Stimulated activated CD8-positive, alpha-beta memory T cell treated with anti-CD3 and anti-CD28 coated beads, Interleukin-7, amount 100 ng/mL, for 1 hour (primary cell): ENCODE measurements at places on chromosomes 4 and X.

DNA sequence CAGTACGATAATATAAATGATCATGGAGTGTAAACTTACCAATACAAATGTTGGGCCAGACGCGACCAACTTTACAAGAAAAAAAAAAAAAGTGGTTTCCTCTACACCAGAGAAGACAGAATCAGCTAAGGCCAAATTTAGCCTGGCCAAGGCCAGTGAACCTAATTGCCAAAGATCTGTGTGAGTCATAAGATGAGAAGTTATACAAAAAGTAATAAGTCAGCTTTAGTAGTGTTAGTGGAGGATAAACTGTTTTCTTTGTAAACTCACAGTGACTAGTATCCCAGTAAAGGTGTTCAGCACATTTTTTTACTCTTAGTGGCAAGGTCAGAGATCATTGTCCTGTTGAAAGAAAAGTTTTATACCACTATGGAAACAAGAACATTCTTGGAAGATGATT, 531.4 kb upstream of the TECRL start:
- DNase-seq: no peak

- DNase-seq: no peak
These were observed 41.4 kb upstream of the CXCL13 start for GRCh38 chr4:77564231-77564630.

GRCh38 chrX:13250826-13251580, 68.8 kb downstream of the ATXN3L start:
- DNase-seq: no peak

- DNase-seq: no peak
These were observed 54.9 kb downstream of the LINC00632 start for GRCh38 chrX:140764401-140764919.

- DNase-seq: no peak
These were observed 34.7 kb downstream of the P2RY10 start for GRCh38 chrX:78979789-78980464.

GRCh38 chrX:49183701-49184281, 2.4 kb downstream of the PRICKLE3 start:
- DNase-seq: no peak

- no peak for DNase-seq
These were observed 28.9 kb downstream of the HOPX start for GRCh38 chr4:56652196-56652595.

DNA sequence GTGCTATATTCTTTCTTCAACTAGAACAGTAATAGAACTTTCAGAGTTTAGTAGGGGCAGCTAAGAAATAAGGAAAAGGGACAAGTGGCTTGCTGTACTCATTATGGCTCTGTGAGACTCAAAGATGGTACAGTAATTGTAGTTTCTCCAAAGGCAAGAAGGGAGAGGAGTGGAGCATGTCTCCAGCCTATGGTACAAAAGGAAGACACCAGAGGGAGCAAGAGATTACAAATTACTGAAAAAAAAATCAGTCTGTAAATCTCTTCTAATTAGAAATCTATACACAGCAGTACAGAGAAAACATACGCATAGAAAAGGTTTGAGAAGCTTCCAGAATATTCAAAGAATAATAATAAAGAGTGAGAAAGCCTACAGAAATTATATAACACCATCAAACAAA, 61.4 kb downstream of the KLHL4 start:
- no peak for DNase-seq

GRCh38 chr4:179196511-179196910, 1754.3 kb upstream of the AGA start:
- no peak for DNase-seq

DNA sequence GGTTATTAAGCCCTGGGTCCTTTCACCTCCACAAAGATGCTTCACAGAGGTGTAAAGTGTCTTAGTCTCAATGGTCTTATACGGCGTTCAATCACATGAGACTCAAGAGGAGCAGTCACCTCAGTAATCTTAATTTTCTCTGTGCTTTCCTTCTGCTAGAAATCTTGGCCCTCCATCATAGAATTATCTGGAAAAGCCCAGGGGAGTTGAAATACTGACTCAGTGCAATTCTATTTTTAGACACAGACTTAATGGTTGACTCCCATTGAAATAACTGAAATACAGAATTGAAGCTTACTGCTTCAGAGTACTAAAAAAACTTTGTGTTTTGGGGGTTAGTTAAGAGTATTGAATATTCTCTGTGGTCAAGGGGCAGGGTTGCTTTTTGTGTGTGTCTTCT, 94.5 kb upstream of the IL15 start:
- DNase-seq: no peak

DNA sequence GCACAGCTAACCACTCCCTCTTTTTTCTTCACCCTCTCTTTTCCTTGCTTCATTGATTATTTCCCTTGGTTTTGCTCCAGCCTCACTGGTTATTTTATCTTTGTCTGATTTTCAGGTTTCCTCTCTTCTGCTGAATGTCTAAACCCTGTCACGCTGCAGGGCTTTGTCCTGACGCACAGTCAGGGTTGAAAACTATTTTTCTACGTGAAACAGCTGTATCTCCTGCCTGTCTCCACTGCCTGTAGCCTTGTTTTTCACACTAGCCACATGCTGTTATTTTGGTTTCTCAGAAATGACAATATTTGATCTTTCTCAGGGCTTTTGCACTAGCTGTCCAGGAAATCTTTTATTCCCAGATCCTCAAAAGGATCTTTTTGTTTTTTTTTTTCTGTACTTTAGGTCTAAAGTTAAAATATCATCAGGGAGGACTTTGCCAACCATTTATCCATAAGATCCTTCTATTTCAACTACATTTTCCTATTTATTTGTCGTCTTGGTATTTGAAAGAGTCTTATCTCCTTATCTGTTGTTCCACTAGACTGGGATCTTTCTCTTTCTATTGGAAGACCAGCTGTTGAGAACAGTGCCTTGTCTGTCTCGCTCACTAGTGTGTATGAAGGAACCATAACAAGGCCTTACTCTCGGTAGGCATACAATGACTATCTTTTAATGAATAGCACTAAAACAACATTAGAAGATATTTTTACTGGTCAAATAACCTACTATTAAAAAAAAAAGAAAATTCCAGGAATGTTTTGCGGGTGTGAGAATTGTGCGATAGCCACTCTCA, 164.3 kb downstream of the PDHA2 start:
- DNase-seq: no peak

DNA sequence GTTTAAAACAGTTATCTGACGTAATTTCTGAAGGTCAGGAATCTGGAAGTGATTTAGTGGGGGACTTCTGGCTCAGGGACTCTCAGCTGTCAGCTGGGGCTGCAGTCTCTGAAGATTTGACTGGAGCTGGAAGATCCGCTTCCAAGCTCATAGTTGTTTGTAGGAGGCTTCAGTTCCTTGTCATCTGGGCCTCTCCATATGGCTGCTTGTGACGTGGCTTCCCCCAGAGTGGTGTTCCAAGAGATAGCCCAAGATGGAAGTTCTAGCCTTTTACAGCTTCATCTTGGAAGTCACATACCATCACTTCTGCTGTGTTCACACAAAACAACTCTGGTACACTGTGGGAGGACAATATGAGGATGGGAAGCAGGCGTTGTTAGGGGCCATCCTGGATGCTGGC, 2.1 kb downstream of the MPC1L start:
- no peak for DNase-seq

GRCh38 chrX:121570072-121570841, 522.8 kb downstream of the GLUD2 start:
- no peak for DNase-seq

DNA sequence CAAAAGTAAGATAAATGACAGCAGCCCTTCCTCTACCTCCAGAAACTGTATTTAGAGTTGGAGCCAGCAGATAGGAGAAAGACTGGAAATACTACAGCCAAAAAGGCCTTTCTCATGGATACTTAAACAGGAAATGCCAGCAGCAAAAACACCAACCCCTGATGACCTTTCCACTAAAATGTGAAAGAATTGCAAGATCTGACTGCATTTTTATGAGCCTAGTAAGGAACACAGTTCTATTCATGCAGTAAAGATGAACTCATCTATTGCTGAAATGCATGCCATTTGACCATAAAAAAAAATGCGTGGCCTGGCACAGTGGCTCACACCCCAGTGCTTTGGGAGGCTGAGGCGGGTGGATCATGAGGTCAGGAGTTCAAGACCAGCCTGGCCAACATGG, 19.9 kb downstream of the ABCG2 start:
- DNase-seq: no peak

GRCh38 chrX:121569609-121570008, 522.2 kb downstream of the GLUD2 start:
- DNase-seq: no peak

DNA sequence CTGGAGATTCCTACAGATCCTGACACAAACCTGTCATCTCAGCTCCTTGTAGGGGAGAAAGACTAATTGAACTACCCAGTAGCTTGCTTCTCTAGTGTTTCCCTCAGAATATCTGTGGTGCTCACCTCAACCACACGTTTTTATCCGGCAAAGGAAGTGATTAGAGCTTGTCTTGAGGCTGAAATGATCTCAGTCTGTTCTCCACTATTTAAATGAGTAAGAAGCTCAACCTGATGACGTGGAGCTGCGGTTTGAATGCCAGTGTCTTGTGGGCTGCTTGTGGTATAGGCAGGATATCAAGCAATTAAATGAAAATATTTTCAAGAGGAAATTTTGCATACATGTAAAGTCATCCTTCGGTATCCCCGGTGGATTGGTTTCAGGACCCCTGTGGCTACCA, 270.2 kb downstream of the TLL1 start:
- DNase-seq: no peak

DNA sequence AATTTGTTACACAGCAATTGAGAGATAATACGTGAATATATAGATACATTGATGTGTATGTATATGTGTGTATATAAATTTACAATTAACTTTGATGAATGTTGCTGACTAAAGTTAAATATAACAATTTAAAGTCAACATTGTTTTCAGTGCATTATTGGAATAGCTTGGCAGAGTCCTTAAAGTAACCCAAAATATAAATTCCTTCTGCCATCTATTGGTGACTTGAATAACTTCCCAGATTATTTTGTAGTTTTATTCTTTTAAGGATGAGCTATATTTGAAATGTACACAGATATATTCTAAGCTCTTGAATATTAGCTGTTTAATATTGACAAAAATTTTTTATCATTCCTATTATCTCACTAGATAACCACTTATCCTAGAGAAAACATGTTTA, 298.2 kb upstream of the FSTL5 start:
- no peak for DNase-seq

- DNase-seq: no peak
These were observed 39.7 kb downstream of the KLHL8 start for GRCh38 chr4:87180767-87181166.

DNA sequence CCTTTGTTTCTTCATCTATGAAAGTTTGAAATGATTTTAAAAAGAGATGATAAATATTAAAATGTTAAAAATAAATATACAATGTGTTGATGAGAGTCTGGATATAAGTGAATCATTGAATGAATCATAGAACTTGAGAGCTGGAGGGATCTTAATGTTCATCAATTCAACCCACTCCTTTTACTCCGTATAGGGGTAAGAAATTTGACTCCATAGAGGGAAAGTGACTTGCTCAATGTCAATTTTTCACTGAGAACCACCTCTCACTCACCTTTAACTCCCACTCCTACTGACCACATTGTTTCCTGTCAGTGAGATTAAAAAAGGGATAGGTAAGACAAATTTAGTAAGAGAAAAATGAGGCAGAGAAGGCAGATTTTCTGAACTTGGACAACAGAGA, 557.2 kb upstream of the GRIA3 start:
- DNase-seq: no peak

DNA sequence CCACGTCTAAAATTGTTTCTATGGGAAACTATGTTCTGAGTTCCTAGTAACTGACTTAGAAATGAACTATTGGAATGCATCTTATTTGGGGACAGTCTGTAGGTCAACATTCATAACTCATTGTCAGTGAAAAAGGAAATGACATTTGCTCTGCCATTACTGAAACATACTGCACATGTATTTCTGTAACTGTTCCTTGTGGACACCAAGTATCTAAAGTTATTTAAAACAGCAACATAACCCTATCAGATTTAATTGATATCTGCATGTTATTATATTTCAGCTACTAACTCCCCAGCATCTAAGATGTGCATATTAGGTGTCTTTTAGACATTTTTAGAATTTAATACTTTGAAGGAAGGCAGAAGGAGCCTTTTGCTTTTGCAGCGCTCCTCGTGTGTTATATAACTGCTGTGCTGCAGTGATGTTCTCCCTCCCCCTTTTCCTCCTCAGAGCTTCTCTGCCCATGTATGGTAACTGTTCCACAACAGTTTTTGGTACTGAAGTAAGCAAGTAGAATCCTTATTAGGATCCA, 37.2 kb upstream of the TMEM131L start:
- no peak for DNase-seq

GRCh38 chr4:35038845-35039244, 1205.5 kb downstream of the ARAP2 start:
- no peak for DNase-seq

- DNase-seq: no peak
These were observed 88.4 kb downstream of the KLHL8 start for GRCh38 chr4:87132035-87132434.

DNA sequence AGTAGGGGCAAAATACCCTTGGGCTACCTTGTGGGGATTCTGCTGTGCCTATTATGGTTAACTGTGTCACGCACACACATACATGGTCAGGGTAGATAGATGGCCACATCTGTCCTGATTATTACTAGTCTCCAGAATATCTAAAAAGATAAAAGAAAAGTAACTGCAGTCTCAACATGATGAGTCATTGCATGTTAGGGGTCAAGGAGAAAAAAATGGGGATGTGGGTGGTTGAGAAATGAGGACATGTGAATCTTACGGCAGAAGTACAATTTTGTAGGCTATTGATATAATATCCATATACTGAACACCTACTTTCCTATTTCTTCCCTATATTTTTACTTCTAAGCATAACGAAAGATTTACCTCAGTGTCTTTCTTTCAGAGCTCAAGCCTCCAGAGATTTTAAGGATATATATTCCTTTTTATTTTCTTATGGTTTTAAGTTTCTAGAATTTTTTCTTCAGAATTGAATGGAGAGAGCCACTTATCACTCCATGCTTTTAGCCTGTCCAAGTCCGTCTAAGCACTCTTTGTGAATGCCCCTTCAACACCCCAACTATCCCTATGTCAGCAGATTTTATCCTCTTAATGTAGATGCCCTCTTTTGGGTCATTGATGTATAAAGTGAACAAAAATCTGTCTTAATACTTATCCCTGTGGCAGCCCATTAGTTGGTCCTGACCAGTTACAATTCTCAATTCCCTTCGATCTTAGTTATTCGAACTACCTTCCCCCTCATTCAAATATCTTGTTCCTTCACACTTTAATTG, 642.2 kb downstream of the IQCM start:
- DNase-seq: no peak
